Mesenteric fat pad (tissue), 1 donor: ENCODE measurements at places on chromosomes 7 and 10. TPM values are rescaled to one million over a fixed set of nuclear protein-coding genes. Genes with fewer than 3 reads are reported as not detected.

DNA sequence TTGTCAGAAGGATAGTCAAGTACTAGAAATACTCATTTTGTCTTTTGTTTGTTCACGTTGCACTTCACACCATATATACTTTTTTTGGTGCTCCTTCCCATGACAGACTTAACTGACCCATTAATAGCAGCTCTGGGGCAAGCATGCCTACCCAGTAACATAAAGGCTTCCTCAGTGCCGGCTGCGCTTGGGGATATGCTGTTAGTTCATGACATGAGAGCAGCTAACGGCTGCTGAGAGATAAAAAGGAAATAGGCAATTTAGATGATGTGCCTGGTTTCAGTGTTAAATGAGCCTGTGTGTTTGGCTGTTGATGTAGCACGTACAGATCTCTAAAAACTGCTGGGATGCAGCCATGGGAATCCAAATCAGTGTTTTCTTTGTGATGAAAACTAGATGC is 86.4 kb downstream of the TAX1BP1 start:
- no peak for DNase-seq

DNA sequence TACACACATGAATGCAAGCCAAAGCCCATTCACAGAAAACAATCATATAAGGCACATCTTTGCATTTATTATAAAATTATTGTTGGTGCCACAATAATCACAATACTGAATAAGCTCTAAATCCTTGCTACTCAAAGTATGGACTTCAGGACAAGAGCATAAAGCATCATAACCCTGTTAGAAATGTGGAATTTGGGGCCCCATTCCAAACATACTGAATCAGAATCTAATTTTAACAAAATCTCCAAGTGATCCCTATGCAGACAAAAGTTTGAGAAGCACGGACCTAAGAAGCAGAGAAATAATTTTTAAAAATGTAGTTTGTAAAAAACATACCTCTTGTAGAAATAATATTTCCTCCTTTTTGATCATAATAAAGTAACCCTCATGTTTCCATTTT is 199.2 kb downstream of the IMMP2L start:
- DNase-seq, result no peak

DNA sequence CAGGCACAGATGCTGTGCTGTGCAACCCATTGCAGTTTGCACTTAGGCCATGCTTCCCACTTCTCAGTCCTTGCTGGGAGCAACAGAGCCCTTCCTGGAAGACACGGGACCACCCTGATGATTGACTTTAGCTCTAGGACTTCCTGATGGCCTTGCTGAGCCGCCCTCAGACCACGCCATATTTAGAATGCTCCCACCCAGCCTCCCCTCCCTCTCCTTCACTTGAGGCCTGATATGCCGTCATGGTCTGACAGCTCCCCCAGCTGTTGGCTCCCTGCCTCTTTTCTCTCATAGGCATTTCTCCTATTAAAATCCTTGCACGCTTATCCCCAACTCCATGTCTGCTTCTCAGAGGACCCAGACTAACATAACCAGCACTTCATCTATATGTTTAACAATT is 29.4 kb upstream of the GATAD1 start:
- DNase-seq, result no peak

Gene FBXL13
- total RNA-seq, result 0.55 TPM

Gene LRIT1
- total RNA-seq, result not detected

Gene SLC29A3
- total RNA-seq, result 6.9 TPM

DNA sequence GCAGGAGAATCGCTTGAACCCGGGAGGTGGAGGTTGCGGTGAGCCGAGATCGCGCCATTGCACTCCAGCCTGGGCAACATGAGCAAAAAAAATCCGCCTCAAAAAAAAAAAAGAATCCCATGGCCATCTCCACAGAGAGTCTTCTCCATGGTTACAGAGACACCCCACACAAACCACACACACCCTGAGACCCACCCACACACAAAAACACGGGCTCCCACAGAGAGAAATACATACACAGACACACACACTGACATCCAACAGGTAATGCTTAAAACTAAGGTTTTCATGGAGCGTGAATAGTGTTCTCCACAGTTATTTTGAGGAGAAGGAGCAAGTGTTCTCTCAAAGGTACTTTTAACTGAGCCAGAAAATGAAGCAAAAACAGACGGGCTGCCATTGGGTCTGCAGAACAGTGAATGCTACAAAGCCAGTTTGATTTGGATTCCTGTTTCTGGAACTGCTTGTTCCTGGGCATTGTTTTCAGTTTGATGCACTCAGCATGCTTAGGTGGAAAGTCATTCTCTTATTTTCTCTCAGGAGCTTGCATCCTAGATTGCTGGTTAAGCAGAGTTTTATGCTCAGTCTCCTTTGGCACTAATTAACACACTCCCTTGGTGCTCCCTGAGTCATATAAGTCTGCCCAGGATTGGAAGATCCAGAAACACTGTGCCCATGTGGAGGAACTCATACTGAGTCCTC is 15.4 kb downstream of the AHCYL2 start:
- no peak for DNase-seq

Gene KLF14
- total RNA-seq, result 2.9 TPM

DNA sequence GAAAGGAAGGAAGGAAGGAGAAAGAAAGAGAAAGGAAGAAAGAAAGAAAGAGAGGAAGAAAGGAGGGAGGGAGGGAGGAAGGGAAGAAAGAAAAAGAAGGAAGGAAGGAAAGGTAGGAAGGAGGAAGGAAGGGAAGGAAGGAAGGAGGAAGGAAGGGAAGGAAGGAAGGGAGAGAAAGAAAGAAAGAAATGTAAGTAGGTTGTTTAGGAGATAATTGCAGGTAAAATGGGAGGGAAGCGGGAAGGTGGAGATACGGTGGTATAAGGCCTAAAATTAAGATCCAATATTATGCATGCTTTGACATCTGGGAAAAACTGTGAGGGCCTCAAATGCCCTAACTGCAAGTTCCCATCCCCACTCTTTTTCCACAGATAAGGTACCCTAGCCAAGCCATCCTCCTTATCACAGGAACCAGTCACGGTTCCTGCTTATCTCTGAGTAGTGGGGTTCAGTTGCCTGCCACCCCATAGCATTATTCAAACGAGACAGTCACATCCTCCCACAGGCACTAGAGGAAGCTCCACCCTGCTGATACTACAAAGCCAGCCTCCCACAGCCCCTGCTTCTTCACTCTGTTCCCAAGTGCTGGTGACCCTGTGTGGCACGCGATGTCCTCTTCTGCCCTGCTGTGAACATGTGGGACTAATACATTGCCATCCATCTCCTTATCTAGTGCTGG is 28.7 kb downstream of the ST8SIA6 start:
- DNase-seq, result no peak

Gene GRK5
- total RNA-seq, result 20.2 TPM

- DNase-seq, result no peak
Measured at GRCh38 chr10:76149182-76149581, 717.8 kb downstream of the LRMDA start.

GRCh38 chr7:149879766-149880637 is 6.2 kb downstream of the ATP6V0E2 start:
- no peak for DNase-seq

Gene DPCD
- total RNA-seq, result 5.2 TPM

Gene NCAPG2
- 4.7 TPM for total RNA-seq

DNA sequence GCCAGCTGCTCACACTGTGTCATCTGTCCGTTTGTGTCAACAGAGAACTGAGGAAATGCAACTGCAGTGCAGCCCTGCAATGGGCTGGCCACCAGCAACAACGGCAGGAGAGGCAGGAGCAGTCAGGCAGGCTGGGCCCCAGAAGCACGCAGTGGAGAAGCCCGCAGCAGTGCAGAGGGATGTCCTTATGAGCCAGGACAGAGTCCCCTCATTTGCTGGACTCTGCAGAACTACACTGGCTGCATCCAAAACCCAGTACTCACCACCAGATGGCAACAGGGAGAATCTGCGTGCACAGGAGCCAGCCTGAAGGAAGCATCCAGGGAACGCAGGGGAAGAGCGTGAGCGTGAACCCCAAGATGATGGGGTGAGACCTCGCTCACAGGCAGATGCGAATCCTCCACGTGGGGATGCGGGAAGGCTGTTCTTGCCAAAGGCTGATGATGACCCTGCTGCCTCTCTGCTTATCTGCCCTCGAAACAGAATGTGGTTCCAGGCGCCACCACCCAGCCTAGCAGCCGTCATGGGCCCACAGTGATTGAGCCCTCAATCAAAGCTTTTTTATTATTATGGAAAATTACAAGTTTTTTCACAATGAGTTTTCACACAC is 232.1 kb downstream of the PTPRN2 start:
- DNase-seq, result peak; percentile 43

- peak; percentile 67 for DNase-seq
Measured at GRCh38 chr10:86182150-86182549, 184.4 kb downstream of the GRID1 start.

DNA sequence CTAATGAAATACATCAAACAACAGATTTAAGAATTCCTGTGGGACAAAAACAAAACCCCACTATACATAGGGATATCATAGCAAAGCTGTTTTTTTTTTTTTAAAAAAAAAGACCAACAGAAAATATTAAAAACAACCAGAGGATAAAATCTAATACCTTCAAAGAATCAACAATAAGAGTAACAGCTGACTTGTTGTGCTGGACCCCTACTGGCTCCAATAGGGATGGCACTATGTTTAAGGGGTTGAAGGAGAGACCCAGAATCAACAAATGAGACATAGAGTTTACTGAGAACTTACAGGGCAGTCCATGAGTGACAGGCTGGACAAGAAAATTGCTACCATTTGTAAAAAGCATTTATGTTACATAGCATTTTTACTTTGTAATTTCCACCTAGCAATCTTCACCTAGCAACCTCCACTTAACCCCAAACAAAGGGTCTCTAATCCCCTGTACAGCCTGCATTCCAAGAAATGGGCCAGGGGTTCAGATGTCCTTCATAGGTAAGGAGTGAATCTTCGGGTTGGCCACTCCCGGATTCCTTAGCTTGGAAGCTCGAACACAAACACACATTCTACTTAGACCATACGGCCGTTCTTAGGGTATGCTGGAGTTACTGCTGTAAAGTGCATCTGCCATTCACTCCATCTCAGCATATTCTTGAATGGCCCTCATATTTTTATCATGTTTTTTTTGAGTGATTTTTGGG is 25.8 kb downstream of the ASZ1 start:
- DNase-seq, result no peak

Gene HOXA3
- total RNA-seq, result 5.8 TPM

GRCh38 chr7:15593382-15593781 is 31.6 kb upstream of the AGMO start:
- DNase-seq, result no peak

DNA sequence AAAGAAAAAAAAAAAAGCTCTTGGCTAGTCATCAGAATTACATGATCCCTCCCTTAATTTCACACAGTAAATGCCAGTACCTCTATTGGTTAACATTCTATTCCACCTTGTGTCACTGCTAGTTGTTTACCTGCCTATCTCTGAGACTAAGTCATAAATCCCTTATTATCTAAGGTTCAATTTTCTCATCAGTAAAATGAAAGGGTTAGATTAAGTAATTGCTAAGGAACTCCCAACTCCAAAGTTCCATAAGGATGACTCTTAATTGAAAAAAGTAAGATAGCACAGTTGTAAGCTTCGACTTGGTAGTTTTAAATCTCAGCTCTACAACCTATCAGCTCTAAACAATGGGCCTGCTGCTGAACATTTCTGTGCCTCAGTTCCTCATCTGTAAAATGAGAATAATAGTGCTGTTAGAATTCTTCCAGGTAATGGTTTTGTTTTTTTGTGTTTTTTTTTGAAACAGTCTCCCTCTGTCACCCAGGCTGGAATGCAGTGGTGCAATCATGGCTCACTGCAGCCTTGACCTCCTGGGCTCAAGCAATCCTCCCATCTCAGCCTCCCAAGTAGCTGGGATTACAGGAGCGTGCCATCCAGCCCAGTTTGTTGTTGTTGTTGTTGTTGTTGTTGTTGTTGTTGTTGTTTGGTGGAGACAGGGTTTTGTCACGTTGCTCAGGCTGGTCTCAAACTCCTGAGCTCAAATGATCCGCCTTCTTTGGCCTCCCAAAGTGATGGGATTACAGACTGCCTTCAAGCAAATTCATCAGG is 35.6 kb downstream of the SRPK2 start:
- no peak for DNase-seq

DNA sequence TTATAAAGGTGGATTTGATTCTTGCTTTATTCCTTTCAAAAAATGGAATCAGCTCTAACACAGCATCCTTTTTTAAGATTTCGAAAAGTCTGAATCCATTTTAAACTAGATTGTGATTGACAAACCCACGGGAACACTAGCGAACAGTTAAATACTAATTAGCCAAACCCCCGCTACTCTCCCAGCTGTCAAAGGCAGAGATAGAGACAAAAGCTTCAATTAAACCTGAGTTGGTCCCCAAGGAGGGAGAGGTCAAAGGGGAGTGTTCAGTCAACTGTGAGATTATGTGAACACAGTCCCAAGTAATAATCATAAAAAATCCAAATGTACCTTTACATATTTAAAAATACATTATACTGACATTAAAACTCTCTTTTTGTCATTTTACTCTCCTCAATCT is 65.7 kb upstream of the TBX20 start:
- no peak for DNase-seq

GRCh38 chr10:103168438-103168837 is 24.6 kb downstream of the NT5C2 start:
- no peak for DNase-seq

DNA sequence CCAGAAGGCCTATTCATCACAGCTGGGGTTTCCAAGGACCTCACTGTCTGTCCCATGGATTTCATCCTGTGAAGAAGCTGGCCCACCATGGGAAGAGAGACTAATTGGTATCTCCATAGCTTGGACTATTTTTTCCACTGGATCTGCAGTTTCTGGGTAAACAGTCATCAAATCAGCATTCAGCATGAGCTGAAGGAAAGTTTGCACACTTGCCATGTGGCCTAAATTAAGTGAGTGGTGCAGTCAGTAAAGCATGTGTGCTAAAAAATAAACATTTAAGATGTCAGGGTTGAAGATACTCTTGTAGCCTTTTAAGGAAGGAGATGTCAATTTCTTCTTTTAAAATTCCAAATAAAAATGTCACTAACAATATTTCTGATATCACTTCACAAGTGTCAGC is 381.1 kb upstream of the ZMIZ1 start:
- no peak for DNase-seq

DNA sequence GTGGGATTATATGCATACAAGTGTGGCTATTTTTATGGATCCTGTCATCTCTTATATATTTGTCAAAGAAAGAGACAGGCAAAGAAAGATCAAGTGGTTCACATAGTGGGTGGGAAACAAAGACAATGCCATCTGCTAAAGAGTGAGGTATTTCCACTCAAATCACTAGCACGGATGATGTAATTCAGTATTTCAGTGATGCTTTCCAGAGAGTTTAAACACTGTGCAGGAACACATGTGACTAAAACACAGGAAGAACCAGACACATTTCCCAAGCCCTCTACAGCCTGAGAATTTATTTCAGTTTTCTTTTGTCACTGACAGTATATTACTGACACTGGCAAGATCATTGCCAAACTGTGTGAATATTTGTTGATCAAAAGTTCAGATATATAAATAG is 885.7 kb upstream of the CELF2 start:
- DNase-seq, result no peak

- DNase-seq, result no peak
Measured at GRCh38 chr7:49852619-49853462, 79.4 kb downstream of the VWC2 start.

GRCh38 chr10:95646160-95646559 is 10.4 kb downstream of the ALDH18A1 start:
- no peak for DNase-seq

- DNase-seq, result peak; percentile 81
Measured at GRCh38 chr10:132698761-132699391, 87.1 kb downstream of the NKX6-2 start.

- no peak for DNase-seq
Measured at GRCh38 chr10:113006656-113007342, 56.8 kb downstream of the TCF7L2 start.

Gene FLNC
- 16.2 TPM for total RNA-seq

Gene SPAM1
- total RNA-seq, result not detected

Gene GLUD1
- 127 TPM for total RNA-seq

Gene TMEM176A
- 64.3 TPM for total RNA-seq

Gene PNLIPRP3
- not detected for total RNA-seq
